Erythroblast (primary cell): ENCODE measurements at places on chromosomes 3 and 15.
A peak's percentile ranks its signal among the peaks of the same experiment; 100 is the strongest.

- DNase-seq, result no peak
Observed at GRCh38 chr3:50190936-50191660, at the start of gene GNAT1. TSS of gene GNAT1 (plus strand) at chr3:50191610. CDS start at chr3:50191726, 116 bp downstream.

- DNase-seq, result no peak
Observed at GRCh38 chr15:57647071-57647790, 55.5 kb downstream of the MYZAP start.

- no peak for DNase-seq
Observed at GRCh38 chr3:113606539-113607218, 74.3 kb downstream of the SIDT1 start.

DNA sequence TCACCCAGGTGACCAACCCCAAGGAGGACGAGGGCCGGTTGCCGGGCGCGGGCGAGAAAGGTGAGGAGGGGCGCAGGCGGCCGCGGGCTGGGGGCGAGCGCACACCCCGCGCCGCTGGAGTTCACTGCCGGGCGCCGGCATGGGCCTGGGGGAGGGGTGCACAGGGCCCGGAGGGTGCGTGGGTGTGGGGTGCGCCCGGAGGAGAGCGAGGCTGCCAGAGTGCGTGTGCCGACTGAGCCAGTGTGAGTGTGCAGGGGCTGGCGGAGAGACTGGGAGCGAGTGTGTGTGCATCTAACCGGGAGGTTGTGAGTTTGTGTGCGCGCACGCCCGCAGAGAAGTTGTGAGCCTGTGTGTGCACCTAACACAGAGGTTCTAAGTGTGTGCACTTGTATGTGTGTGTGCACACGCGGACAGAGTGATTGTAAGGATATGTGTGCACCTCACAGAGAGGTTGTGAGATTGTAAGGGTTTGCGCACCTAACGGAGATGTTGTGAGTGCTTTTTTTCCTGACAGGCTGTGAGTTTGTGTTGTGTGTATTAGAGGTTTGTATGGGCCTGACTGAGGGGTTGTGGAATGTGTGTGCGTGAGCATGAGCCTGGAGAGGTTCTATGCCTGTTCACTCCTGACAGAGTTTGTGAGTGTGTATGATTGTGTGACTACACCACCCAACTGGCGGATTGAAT lies 681 bp downstream of the CTDSPL start:
- DNase-seq, result peak; percentile 25

DNA sequence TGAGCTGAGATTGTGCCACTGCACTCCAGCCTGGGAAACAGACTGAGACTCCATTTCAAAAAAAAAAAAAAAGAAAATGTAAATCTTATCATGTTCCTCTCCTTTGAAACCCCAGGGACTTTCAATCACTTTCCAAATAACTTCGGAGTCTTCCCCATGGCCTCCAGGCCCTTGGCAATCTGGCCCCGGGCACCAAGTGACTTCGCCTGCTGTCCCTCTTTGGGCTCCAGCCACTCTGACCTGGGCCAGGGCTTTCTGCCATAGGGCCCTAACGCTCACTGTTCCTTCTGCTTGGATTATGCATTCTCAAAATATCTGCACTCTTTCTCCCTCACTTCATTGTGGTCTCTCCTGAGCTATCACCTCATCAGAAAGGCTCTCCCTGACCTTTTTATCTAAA lies 260.9 kb downstream of the KLF13 start:
- DNase-seq, result no peak

GRCh38 chr3:194554473-194555123 lies 67.8 kb upstream of the ATP13A3 start:
- DNase-seq, result no peak

DNA sequence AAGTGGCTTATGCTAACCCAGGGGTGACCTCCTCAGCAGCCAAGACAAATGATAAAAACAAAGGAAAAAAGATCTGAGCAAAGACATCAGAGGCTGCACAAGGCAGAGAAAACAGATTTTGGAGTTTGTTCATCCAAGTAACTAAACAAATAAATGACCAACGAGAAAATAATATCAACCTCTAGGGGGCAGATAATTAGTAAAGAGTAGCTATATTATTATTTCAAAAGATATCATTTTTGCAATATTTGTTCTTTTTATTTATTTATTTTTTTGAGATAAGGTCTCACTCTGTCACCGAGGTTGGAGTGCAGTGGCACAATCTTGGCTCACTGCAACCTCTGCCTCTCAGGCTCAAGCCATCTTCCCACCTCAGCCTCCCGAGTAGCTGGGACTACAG lies 101.8 kb downstream of the PCCB start:
- no peak for DNase-seq

GRCh38 chr3:86801921-86802320 lies 189.0 kb downstream of the VGLL3 start:
- no peak for DNase-seq

DNA sequence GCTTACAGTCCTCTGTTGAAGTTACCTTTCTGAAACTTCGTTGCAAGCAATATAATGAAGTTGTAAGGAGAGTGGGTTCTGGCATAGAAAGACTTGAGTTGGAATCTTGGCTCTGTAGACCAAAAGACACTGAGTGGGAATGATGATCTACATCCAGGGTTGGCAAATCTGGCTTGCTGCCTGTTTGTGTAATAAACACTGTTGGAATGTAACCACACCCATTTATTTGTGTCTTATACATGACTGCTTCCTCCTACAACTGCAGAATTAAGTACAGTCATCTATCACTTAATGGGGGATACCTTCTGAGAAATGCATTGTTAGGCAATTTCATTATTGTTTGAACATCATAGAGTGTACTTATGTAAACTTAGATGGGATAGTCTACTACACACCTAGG lies 178.4 kb upstream of the SUCLG2 start:
- no peak for DNase-seq

DNA sequence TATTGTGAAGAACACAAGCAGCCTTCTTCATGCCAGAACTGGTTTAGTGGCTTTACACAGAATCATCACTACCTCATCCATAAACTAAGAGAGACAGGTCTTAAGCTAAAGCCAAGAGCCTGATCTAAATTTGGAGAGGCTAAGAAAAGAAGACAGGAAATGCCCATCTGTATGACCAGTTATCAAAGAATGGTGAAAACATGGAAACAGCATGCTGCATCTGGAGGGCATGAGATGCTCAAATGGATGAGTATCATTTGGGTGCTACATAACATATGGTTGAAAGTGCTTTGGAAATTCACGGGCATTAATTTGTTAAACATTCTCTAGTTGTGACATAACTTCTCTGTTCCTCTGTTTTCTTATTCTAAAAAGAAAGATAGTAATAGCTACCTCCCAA lies 112.5 kb downstream of the CPNE4 start:
- no peak for DNase-seq

- no peak for DNase-seq
Observed at GRCh38 chr3:100044369-100044768, 69.9 kb downstream of the FILIP1L start.

GRCh38 chr3:58322793-58323192 lies 9.9 kb upstream of the PXK start:
- DNase-seq, result no peak

DNA sequence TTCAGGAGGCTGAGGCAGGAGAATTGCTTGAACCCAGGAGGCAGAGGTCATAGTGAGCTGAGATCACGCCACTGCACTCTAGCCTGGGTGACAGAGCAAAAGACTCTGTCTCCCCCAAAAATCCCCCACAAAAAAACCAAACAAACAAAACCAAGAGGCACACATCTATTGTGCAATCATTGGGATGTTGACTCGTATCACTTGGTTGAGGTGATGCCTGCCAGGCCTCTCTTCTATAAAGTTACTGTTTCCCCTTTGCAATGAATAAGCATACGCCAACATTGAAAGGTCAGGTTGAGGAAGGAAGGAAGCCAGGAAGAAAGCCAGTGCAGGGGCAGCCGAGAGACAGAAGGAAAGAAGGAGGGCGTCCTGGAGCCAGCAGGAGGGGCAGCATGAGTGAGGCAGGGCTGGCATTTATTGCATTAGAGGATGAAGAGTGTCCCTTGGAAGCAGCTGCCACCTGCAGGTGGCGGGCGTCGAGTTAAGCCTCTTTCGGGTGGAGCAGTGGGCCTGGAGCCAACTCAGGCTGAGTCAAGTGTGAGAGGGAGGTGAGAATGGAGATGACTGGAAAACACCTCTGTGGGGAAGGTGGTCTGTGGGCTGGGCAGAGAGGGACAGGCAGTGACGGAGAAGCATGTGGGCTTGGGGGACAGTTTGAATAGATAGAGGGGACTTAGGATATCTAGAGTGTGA lies 8.3 kb upstream of the CSPG4 start:
- peak; percentile 79 for DNase-seq
